ENCODE measurements at places on chromosomes 4 and X.

DNA sequence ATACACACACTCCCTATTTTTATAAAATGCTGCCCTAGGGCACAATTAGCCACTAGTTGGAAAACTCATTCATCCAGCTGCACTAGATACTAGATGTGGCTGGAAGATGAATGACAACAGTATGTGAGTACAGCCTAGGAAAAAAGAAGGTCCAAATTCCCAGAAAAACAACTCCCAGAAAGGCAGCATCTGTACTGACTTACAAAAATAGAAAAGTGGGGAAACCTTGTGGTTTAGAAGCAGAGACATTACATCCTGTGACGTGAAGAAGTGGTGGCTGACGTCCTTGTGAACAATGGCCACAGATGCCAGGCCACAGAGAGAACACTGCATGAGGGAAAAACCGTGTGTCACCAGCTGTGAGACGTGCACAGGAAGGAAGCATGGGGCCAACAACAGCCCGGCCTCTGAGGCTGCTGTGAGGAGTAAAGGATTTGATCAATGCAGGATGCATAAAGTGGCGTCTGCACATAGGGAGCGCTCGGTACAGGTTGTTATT, 81.2 kb downstream of the SPRY1 start:
- DNase-seq: no peak

DNA sequence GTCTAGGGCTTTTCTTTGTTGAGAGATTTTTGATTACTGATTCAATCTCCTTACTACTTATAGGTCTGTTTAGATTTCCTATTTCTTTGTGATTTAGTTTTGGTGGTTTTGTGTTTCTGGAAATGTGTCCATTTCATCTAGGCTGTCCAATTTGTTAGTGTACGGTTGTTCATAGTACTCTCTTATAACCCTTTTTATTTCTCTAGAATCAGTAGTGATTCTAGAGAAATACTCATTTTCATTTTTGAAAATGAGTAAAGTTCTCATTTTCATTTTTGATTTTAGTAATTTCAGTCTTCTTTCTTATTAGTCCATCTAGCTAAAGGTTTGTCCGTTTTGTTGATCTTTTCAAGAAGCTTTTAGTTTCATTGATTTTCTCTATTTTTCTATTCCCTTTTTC, 7.5 kb downstream of the IL13RA1 start:
- no peak for DNase-seq

GRCh38 chr4:95627024-95627605, 78.3 kb upstream of the UNC5C start:
- no peak for DNase-seq

DNA sequence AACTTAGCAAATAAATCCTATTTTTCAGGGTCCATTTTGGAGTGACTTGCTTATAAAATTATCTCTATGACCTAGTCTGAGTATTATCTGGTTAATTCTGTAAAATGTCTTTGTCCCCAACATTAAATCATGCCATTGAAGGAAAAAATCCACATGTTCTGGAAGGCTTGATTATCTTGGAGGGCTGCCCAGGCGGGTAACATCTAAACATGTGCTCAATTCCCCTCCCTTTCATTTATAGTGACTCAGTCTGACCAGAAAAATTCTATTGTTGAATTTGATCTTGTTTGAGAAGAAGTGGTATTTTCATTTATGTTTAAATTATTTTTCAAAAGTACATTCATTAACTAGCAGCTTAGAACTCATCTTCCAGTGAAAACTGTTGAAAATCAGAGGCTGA, 55.4 kb upstream of the SLC10A7 start:
- no peak for DNase-seq

DNA sequence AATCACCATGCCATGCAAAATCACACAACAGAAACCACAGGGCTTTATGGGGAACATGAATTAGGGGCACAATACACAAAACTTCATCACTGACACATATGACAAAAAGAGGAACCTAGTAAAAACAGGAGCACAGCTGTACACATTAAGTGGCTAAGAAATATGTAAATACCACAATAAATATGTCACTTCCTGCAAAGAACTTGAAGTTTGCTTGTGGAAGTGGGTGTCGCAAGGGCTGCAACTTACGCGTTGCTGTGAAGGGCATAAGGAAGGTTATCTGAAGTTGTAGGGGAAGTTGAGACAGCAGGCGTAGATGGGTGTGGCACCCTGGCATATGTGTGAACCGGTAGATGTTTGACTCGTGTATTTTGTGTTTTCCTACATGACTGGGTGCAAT, 42.4 kb downstream of the CLCN4 start:
- no peak for DNase-seq

DNA sequence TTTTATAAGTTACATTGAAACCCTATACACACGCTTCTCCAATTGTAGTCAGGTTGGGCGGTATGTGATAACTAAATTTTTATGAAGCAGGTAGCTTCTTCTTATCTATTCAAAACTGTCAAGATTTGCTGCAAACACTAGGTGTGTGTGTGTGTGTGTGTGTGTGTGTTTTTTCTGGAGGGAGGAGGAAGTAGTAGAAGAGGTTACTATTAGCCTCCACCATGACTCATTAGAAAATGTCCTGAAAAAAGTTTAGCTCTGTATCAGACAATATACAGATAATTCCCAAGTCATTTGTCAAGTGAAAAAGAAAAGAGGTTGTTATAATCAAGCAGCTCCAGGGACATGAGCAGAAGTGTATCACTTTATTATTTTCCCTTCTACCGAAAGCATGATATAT, 33.9 kb downstream of the PCDH7 start:
- no peak for DNase-seq

- DNase-seq: no peak
Observed at GRCh38 chrX:68461576-68461975, 28.3 kb upstream of the OPHN1 start.

GRCh38 chrX:136049608-136050007, 64.4 kb downstream of the SLC9A6 start:
- no peak for DNase-seq

DNA sequence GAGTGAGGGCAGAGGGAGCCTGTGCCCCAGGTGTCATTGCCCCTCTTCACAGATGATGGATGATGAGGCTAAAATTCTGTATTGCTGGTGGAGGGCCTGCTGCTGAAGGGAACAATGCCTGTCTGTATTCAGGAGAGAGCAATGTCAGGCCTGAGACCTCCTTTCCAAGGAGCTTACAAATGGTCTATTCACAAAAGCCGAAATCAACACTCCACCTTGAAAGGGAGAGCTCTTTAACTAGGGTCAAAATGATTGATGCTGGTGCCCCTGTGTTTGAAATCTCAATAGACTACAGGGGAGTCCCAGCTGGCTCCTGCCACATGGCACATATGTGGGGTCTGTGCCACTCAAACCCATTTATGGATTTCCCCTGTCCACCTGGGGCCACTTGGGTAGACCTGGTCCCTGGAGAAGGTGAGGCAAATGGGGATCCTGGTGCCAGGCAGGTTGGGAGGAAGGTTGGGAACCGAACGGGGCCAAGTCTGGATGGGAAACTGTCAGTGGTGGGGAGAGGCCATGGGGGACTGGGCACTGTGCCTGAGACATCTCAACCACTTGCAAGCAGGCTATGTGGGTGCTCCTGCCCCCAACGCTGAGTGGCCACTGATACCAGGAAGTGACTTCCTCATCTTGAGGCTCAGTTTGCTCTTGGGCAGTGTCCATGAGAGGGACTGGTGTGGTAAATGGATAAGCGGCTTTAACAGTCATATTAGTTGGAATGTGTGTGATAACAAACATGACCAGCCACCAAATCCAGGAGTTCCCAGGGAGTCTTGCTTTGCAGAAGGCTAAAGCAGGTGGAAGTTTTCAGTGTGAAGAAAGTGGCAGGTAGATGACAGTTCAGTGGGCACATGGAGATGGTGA, 223.8 kb upstream of the PSAPL1 start:
- DNase-seq: no peak

DNA sequence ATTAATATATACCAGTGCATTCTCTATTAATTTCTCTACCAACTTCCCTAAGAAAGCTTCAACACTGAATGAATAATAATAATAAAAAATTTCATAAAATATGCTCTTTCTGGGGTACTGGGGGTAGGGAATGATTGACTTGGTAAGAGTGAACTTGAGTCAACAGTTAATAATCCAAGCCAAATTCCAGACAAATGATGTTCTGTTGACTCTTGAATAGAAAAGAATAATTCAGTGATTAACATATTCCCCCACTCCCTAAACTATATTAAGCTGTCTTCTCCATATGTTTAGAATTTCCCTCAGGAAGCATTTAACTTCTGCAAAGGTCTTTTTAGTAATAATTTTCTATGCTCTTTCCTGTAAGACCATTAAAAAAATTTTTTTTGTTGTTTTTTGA, 12.3 kb downstream of the PGRMC2 start:
- no peak for DNase-seq

DNA sequence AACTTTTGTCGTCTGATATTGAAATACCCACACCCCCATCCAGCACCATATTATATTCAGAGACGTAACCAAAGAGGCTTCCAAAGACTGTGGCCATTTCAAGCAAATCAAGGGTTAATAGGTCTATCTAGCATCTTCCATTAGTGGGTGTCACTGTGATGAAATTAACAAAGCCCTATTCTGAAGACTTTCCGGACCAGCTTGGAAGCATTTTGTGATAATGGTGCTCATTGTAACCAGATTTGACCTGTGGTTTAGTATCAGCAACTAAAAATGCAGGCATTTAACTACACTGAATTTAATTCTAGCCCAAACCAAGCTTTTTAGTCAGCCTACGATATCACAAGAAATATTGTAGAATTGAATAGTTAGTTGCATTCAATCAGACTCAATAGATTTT, 309.7 kb upstream of the TENM3 start:
- DNase-seq: no peak

DNA sequence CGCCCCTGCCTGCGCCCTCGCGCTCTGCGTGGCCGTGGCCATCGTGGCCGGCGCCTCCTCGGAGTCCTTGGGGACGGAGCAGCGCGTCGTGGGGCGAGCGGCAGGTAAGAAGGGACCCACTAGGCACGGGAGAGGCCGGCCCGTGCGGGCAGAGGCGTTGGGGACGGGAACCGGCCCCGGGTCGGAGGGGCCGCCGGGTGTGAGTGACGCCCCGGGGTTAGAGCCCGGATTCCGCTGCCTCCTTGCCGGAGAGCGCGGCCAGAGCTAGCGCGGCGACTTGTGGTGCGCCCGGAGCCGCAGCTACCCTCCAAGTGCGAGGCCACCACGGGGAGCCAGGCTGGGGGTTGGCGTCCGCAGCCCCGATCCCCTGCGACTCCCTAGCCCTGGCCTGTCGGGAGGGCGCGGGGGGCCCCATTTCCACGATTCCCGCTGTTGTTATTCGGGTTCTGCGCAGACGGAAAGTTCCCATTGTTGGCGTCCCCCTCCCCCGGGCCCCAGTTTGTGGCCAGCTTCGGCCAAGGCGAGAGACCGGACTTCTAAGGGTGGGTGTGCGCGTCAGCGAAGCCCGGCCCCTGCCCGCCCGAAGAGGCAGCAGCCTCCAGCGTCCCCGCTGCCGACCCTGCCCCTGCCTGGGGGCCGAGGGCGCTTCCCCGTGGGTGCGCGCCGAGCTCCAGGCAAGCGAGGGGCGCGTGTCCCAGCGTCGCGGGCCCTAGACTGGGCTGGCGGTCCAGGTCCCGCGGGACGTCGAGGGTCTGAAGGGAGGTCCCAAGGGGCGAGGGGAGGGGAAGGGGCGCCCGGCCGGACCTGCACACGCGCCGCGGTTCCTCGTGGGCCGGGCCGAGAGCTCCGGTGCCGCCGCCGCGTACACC, 1.1 kb downstream of the FGFR3 start:
- no peak for DNase-seq

All from activated naive CD4-positive, alpha-beta T cell treated with anti-CD3 and anti-CD28 coated beads, Interleukin-2, amount 50 U/mL, for 16 hours (primary cell).